Type B pancreatic cell (in vitro differentiated cells): ENCODE measurements at places on chromosomes 3 and 15. TPM values are rescaled to one million over a fixed set of nuclear protein-coding genes. Genes with fewer than 3 reads are reported as not detected.

AMOTL2 gene
- 79.2 and 122 TPM in 2 replicates for total RNA-seq

DNA sequence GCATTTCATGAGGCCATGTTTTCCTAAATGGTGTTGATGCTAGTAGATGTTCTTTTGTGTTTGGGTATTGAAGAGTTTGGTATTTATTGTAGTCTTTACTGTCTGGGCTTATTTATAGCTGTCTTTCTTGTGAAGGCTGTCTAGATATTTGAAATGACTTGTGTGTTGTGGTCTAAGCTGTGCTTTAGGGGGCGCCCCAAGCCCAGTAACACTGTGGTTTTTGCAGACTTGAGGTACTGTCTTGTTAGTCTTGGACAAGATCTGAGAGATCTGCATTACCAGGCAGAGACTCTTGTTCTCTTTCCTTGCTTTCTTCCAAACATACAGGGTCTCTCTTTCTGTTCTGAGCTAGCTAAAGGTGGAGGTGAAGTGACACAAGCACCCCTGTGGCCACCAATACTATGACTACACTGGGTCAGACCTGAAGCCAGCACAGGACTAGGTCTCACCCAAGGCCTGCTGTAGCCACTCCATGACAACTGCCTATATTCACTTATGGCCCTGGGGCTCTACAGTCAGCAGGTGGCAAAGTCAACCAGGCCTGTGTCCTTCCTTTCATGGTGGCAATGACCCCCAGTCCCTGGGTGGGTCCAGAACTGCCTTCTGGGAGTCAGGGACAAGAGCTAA, 152.1 kb upstream of the TBC1D5 start:
- peaks cover 4% of the 10 kb centered on the region for H3K36me3 ChIP-seq
- no peak overlapping the region for H3K27ac ChIP-seq
- no peaks in the 10 kb centered on the region for H3K4me1 ChIP-seq
- no peaks in the 10 kb centered on the region for H3K27me3 ChIP-seq
- H3K4me3 ChIP-seq: no peak overlapping the region

IMPG2 gene
- 0.43 and 0.53 TPM in 2 replicates for total RNA-seq

DNA sequence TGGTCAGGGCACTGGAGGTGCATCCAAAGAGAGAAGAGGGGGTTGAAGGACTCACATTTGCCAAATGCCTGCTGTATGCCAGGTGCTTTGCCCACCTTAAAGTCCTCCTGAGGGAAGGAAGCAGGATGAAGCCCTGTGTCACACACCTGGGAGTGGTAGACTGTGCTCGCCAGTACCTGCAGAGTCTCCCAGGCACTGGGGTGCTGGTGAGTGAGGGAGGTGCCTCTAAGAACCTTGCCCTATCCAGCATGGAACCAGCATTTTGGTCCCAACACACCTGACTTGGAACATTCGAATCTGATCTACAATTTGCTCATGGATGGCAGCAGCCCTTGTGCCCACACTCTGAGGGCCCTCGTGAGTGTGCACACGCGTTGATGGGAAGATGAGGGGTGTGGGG, 76.7 kb downstream of the SEC22A start:
- H3K4me1 ChIP-seq: no peaks in the 10 kb centered on the region
- peaks cover 3% of the 10 kb centered on the region for H3K36me3 ChIP-seq
- no peak overlapping the region for H3K27ac ChIP-seq
- no peak overlapping the region for H3K4me3 ChIP-seq

GRCh38 chr15:74240897-74241614, 4.9 kb downstream of the CCDC33 start:
- peaks cover 15% of the 10 kb centered on the region for H3K27me3 ChIP-seq
- DNase-seq: no peak
- no peaks in the 10 kb centered on the region for H3K36me3 ChIP-seq
- no peak overlapping the region for H3K4me3 ChIP-seq
- H3K4me1 ChIP-seq: peaks cover 40% of the 10 kb centered on the region

TMEM207 gene
- total RNA-seq: not detected in 2 replicates

- no peak overlapping the region for H3K27ac ChIP-seq
- H3K36me3 ChIP-seq: peaks cover 33% of the 10 kb centered on the region
- H3K4me1 ChIP-seq: peaks cover 29% of the 10 kb centered on the region
- no peak for DNase-seq
- no peaks in the 10 kb centered on the region for H3K27me3 ChIP-seq
- no peak overlapping the region for H3K4me3 ChIP-seq
These were observed 22.4 kb upstream of the VILL start for GRCh38 chr3:37968199-37968598.

- H3K27ac ChIP-seq: no peak overlapping the region
- no peaks in the 10 kb centered on the region for H3K4me1 ChIP-seq
- H3K4me3 ChIP-seq: no peak overlapping the region
- H3K36me3 ChIP-seq: no peaks in the 10 kb centered on the region
These were observed 20.1 kb upstream of the GOLGA6L2 start for GRCh38 chr15:23467110-23467600.

DNA sequence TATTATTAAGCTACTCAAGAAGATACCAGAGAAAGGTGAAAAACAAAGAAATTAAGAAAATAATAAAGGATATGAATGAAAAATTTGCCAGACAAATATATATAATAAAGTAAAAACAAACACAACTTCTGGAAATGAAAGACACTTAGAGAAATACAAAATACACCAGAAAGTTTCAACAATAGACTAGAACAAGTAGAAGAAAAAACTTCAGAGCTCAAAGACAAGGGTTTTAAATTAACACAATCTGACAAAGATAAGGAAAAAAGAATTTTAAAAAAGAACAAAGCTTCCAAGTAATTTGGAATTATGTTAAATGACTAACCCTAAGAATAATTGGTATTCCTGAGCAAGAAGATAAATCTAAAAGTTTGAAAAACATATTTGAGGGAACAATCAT, 135.3 kb downstream of the PLCH1 start:
- no peak for DNase-seq
- H3K27me3 ChIP-seq: no peaks in the 10 kb centered on the region
